ENCODE measurements at places on chromosomes 6 and 20.

- no peak for DNase-seq
These were observed 441.5 kb downstream of the HTR1B start for GRCh38 chr6:77021778-77022177.

GRCh38 chr6:35602133-35602946 lies 86.4 kb downstream of the FKBP5 start:
- no peak for DNase-seq

DNA sequence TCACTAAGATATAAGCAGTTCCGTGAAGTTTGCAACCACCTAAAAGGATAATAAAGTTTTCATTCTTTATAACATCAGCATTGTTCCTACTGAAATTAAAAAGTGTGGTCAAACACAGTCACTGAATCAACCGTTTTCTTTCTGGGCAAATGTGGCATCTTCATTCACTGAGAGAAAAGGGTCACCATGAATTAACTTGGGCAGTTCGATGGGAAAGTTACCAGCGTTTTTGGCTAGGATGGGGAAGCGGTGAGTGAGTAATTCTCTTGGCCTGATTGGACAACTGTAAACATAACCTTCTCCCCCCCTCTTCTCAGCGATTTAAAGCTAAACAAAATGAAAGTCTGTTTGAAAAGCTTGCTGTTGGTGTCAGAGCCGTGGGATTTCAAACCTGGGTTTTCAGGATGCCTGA lies 181.8 kb downstream of the SASH1 start:
- no peak for DNase-seq

DNA sequence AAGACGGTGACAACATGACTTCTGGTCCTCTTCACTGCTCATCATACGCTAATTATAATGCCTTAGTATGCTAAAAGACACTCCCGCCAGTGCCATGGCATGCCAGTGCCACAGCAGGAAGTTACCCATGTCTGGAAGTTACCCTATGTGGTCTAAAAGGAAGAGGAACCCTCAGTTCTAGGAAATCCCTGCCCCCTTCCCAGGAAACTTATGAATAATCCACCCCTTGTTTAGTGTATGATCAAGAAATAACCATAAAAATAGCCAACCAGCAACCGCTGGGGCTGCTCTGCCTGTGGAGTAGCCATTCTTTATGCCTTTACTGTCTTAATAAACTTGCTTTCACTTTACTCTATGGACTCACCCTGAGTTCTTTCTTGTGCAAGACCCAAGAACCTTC lies 15.8 kb upstream of the SERPINB9 start:
- no peak for DNase-seq

- no peak for DNase-seq
These were observed 311.9 kb upstream of the CITED2 start for GRCh38 chr6:139686308-139686707.

- DNase-seq, result no peak
These were observed 378.1 kb upstream of the MAN1A1 start for GRCh38 chr6:119727504-119728219.

DNA sequence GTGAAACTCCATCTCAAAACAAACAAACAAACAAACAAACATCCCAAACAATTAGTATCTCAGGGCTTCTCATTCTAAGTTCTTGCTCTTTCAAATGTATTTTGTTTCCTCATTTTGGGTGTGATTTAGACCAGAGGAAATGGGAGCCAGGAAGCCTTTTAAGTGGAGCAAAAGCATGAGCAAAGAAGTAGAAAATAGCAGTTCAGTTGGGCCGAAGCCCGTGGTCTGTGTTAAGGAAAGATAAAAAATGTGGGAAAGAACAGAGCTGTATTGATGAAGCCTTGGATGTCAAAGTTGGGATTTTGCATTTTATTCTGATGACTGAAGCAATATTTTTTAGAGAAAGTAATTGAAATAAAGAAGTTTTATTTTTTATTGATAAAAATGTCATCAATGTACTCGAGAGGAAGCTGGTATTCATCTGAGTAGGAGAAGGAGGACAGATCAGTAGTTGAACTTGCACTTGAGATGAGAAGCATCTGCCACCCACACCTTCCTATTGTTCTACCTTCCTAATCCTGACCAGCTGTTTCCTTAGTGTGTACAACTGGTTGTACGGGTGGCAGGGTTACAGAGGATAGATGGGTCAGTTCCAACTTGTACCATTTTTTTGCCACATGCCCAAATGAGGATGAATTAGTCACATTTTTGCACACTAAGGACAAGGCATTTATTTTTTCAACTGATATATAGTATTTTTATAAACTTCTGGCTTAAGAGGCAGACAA lies 56.1 kb downstream of the KIAA0408 start:
- DNase-seq, result no peak

DNA sequence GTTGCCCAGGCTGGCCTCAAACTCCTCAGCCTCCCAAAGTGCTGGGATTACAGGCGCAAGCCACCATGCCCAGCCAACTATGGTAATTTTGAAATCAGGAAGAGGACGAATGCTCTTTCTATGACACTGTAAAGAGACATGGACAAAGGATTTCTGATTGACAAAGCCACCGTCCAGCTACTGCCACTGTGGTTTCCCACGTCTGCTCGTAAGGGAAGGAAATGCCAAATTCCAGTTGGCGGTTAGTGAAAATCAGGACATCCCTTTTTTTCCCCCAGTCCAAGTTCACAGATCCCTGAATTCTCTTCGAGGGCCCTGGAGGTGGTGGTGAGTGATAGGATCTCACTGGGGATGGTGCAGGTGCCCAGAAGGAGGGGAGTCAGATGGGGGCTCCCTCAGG lies 31.2 kb downstream of the SNAI1 start:
- no peak for DNase-seq
